ENCODE measurements at places on chromosomes 4 and X. TPM values are rescaled to one million over a fixed set of nuclear protein-coding genes. Genes with fewer than 3 reads are reported as not detected.

- no peak overlapping the region for H3K4me3 ChIP-seq
- H3K36me3 ChIP-seq = no peaks in the 10 kb centered on the region
- H3K4me1 ChIP-seq = no peaks in the 10 kb centered on the region
Observed at GRCh38 chrX:139020801-139021200, 309.3 kb upstream of the FGF13 start.

- no peak overlapping the region for H3K27ac ChIP-seq
- H3K4me1 ChIP-seq = no peaks in the 10 kb centered on the region
- no peak for DNase-seq
- H3K27me3 ChIP-seq = no peaks in the 10 kb centered on the region
Observed at GRCh38 chr4:63211776-63212479, 1197.3 kb downstream of the TECRL start.

- no peak overlapping the region for H3K27ac ChIP-seq
- DNase-seq = no peak
- no peaks in the 10 kb centered on the region for H3K36me3 ChIP-seq
- H3K27me3 ChIP-seq = no peaks in the 10 kb centered on the region
- no peaks in the 10 kb centered on the region for H3K4me1 ChIP-seq
Observed at GRCh38 chr4:73487233-73487632, 5.7 kb downstream of the AFM start.

DNA sequence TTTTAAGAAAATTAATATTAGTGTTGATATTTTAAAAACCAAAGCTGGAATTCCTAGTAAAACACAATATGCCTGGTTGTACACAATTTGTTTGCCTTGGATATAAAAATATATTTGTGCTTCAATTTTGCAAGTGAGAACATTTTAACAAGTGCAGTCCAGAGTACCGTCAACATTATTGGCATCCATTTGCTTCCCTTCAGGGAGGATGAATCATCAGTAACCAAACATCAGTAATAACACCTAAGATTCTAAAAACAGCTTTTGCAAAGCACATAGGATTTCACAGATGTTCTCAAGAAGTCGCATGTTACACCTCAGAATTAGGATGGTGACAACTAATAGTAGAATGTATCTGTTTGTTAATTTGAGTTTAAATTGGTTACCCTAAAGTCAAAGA lies 262.6 kb upstream of the BMP3 start:
- no peak for DNase-seq
- no peak overlapping the region for H3K4me3 ChIP-seq
- H3K4me1 ChIP-seq = no peaks in the 10 kb centered on the region
- no peaks in the 10 kb centered on the region for H3K27me3 ChIP-seq
- no peak overlapping the region for H3K27ac ChIP-seq
- no peaks in the 10 kb centered on the region for H3K36me3 ChIP-seq

Gene FAM13A
- total RNA-seq = 43.9 TPM

Measured in adrenal gland (tissue), 19 donors.